ENCODE measurements at places on chromosomes 5 and 9.

GRCh38 chr5:74408150-74409043, 232.1 kb downstream of the ENC1 start:
- peak; percentile 14 for DNase-seq

- DNase-seq, result no peak
Measured at GRCh38 chr5:150335778-150336177, 21.7 kb upstream of the TCOF1 start.

- no peak for DNase-seq
Measured at GRCh38 chr9:36194326-36195000, 3.7 kb downstream of the CLTA start.

GRCh38 chr5:54442271-54442670, 13.2 kb upstream of the HSPB3 start:
- DNase-seq, result no peak

DNA sequence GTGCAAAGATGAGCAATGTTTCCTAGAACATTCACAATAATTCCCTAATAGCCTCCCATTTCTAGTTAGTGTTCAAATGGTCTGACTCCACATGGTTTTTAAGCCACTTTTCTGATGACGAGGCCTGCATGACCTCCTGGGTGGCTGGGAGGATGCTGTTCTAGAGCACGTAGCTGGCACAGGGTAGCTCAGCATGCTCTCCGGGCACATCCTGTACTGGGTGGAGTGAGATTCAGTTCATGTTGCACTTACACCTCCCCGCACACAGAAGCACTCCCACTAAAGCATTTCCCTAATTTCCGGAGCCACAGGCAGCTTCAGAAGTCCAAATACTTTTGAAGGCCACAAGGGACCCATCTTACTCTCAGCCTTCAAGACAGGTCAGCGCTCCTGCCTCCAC, 159.8 kb upstream of the LHFPL2 start:
- no peak for DNase-seq

DNA sequence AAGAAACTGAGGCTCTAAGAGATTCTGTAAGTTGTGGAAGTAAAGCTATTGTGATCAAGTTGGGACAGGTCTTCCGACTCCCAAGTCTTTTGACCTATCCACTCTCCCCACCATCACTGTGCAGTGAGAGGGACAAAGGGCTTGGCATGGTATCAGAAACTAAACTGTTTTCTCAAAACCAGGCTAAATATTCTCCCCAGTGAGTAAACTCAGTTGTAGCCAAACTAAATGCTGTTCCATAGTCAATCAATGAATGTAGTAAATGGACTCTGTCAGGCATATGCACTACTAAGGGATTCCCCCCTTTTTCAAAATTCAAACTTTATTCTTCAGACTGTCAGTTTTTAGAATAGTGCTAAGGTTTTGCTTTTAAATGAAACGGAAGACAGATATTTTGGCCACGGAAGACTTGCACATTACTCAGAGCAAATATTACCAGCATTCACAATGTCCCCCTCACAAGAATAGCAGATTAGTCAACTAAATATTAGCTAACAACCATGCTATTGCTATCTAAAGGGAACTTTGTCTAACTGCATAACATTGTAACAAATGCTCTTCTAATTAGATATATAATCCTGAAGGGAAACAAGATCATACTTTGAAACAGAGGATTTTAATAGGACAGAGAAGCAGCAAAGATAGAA, 7.1 kb downstream of the PRKAA1 start:
- no peak for DNase-seq

DNA sequence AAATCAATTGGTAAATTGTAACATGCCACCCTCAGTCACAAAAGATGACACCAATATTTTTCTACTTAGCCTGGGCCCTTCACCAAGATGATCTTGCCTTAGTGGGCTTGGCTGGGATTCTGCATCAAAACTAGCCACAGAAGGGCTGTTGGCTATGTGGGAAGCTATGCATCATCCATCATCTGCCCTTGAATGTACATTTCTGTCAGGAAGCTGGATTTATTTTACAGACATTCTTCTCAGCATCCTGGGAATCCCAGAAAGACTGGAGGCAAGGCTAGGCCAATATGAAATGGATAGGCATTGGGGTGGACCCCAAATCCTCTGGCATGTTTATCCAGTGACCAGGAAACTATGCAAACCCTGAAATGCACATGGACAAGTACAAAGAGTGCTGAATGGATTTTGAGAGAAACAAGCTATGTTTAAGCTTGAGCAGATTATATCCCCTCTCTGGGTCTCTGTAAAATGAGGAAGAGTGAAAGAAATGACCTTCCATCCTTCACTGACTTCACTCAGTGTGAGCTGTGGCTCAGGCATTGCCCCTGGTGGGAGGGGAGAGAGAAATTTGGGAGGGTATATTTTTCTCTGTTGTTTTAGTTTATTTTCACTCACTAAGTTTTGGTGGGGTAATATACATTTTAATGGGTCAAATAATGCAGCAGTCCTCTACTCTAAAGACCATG, 283.6 kb downstream of the EBF1 start:
- DNase-seq, result peak; percentile 42

GRCh38 chr5:111968459-111968858, 211.5 kb upstream of the NREP start:
- DNase-seq, result peak; percentile 49

- no peak for DNase-seq
Measured at GRCh38 chr5:31113666-31114350, 79.7 kb upstream of the CDH6 start.

GRCh38 chr5:5242056-5242455, 101.9 kb downstream of the ADAMTS16 start:
- DNase-seq, result no peak

DNA sequence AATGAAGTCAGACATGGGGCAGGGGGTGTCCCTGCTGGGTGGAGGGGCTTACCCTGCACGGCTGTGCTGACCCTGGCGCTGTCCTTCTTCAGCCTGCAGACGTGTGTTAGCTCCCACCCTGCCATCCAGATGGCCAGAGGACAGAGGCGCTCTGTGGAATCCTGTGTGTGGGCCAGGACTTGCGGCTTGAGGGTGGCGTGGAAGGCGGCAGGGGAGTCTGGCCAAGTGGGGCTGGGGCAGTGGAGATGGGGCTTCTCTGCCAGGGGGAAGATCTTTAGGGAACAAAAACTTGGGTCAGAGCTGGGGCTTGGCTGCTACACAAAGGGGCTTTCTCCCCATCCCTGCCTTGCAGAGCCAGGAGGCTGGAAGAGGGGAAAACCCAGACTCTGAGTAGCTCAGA, 46.5 kb upstream of the SYNPO start:
- no peak for DNase-seq

DNA sequence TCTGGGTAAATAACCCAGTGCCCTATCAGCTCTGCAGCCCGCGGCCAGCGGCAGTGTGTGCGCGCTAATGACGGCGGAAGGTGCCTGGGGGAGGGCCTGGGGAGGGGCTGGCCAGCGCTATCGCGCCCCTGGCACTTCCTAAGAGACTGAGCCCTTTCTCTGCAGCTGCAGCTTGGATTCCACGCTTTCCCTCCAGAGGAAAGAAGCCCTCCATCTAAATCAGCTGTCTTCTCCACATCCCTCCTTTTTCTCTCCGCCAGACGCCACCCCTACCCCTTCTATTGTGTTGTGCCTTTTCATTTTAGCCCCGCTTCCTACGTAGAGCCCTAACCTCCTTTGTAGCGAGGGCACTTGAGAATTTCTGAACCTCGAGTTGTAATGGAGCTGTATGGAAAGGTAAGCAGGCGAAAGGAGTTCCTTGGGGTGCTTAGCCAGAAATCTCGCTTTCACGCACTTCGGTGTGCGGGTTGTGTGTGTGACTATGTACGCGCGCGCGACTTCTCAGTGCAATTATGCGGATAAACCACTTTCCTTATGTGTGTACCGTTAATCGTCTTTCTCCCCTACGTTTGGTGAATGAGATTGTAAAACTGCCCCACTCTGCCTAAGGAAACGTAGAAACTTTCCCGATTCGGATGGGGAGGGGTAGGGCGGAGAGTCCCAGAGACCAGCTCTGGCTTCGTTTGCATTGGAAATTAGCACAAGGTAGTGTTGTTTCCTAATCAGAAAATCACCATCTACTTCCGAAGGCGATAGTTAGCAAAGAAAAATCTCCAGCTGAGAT, 664 bp upstream of the RAB3C start:
- no peak for DNase-seq

DNA sequence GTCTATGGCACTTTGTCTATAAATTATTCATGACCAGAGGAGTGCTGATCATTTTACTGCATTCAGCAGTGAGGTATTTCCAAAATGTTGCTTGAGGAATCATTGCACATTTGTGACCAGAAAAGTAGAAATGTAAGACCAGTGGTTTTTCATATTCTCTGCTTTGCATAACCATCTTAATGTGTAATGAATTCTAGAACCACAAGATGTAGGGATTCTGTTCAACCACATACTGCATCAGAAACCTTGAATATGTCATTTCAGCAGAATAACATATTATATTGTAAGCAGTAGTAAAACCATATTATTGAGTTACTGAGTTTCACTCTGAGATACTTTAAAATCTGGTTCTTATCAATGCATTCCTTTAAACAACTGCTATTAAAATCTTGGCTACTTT, 1243.4 kb downstream of the MAT2B start:
- no peak for DNase-seq

GRCh38 chr9:12648925-12649324, 44.3 kb upstream of the TYRP1 start:
- no peak for DNase-seq

DNA sequence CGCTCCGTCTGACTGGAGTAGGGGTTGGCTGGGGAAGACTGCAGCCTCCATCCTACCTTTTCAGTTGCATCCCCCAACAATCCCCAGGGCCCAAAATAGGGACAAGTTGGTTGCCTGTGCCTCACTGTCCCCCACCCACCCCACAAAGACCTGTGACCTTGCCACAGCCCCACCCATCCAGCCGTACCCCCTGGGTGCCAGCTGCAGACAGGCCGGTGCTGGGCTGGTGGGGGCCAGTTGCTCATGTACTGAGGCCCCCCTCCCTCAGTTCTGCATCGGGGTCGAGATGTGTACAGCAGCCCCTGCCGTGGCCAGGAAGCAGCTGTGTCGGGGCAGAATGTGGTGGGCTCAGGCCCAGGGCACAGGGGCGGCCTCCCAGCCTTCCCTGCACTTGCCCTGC, 374 bp downstream of the LCNL1 start:
- no peak for DNase-seq

- no peak for DNase-seq
Measured at GRCh38 chr5:153491856-153492255, 1.4 kb downstream of the GRIA1 start.

DNA sequence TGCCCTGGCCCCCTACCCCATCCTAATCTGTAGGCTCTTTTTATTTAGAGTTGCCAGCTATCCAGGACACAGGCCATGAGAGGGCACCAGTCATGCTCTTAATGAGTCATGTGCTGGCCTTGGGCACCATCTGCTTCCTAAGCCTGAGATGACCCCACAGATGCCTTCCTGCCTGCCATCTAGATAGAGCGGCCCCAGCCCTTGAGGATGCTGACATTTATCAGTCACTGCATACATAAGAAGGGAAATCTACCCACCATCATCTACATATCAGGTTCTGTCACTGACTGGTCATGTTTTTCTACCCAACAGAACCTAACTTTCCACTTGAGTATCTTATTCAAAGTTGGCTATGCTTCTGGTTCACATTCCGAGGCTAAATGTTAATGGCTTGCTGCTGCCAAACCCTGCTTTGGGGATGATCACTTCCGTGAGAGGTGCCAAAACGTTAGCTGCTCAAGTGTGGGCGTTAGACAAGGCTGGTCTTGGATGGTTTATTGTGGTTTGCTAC, 49.9 kb upstream of the TTC23L start:
- no peak for DNase-seq

DNA sequence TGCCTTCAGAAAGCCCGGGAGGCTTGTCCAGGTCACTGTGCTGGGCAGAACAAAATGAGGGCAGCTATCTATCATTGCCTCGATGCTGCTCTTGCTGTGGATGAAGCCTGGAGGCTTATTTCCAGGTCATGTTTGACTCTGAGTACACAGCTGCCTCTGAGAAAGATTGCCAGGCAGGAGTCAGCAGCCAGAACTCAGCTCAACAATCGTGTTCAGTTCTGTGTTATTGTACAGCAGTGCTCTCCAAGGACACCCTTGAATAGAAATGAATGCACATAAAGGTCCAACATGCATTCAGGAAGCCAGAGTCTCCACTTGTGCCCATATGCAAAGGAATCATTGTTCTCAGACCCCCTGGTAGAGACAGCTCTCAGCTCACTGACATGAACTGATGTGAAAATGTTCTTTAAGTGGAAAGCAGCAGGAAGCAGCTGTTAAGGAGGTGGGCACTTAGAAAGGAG, 61.7 kb upstream of the ZFR start:
- no peak for DNase-seq

- peak; percentile 26 for DNase-seq
Measured at GRCh38 chr9:99222416-99223270, 561 bp downstream of the SEC61B start.

- DNase-seq, result no peak
Measured at GRCh38 chr5:56229111-56229510, 4.0 kb downstream of the ANKRD55 start.

DNA sequence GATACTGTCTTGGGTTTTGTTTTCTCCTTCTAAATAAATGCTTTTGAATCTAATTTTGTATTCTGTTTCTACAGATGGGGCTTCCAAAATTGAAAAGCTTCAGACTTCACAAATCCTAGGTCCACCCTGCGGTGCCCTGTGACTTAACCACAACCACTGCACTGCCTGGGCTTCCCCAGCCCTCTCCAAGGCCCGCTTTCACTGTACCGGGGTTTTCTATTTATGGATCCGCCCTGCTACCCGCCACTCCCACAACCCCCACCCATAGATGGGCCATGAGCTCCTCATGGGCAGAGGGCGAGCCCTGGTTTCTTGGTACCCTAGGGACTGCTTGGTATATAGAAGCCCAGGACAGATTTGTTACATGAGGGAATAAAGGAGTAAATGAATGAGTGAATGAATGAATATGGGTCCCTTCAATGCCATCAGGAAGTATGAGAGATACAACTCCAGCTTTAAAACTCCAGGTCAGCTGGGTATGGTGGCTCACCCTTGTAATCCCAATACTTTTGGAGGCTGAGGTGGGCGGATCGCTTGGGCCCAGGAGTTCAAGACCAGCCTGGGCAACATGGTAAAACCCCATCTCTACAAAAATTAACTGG, 39.8 kb upstream of the NEK6 start:
- peak; percentile 46 for DNase-seq

Measured in inflammatory macrophage (primary cell).